ENCODE measurements at places on chromosomes 1 and 21. TPM values are rescaled to one million over a fixed set of nuclear protein-coding genes. Genes with fewer than 3 reads are reported as not detected.

ST6GALNAC5 gene
- polyA plus RNA-seq: 0.24 TPM

SEMA4A gene
- polyA plus RNA-seq: 0.27 TPM

INSRR gene
- polyA plus RNA-seq: not detected

FCGR1A gene
- not detected for polyA plus RNA-seq

HCN3 gene
- polyA plus RNA-seq: 0.86 TPM

EFNA3 gene
- 0.30 TPM for polyA plus RNA-seq

DNAH14 gene
- 7.5 TPM for polyA plus RNA-seq

TSPEAR gene
- not detected for polyA plus RNA-seq

SH2D5 gene
- polyA plus RNA-seq: 3.6 TPM

KRTAP6-2 gene
- polyA plus RNA-seq: not detected

PLA2G2D gene
- polyA plus RNA-seq: not detected

ATP6V1G3 gene
- polyA plus RNA-seq: 0.12 TPM

SYT14 gene
- 0.93 TPM for polyA plus RNA-seq

FMO4 gene
- polyA plus RNA-seq: 1.5 TPM

TAS1R2 gene
- not detected for polyA plus RNA-seq

JAK1 gene
- polyA plus RNA-seq: 131 TPM

GUCA2A gene
- not detected for polyA plus RNA-seq

PLA2G2F gene
- polyA plus RNA-seq: not detected

PLA2G4A gene
- 5.8 TPM for polyA plus RNA-seq

LAMC2 gene
- 3.9 TPM for polyA plus RNA-seq

PDZK1IP1 gene
- not detected for polyA plus RNA-seq

NFIA gene
- 10.9 TPM for polyA plus RNA-seq

EPHA2 gene
- 9.8 TPM for polyA plus RNA-seq

MEF2D gene
- 12.7 TPM for polyA plus RNA-seq

USP1 gene
- 17.3 TPM for polyA plus RNA-seq

KCNH1 gene
- polyA plus RNA-seq: 1.5 TPM

GART gene
- 15.6 TPM for polyA plus RNA-seq

PLEKHN1 gene
- 0.44 TPM for polyA plus RNA-seq

CLEC20A gene
- polyA plus RNA-seq: not detected

FLG gene
- polyA plus RNA-seq: not detected

FCAMR gene
- polyA plus RNA-seq: not detected

OR2AK2 gene
- not detected for polyA plus RNA-seq

ABCD3 gene
- polyA plus RNA-seq: 26.4 TPM

TRIM63 gene
- polyA plus RNA-seq: not detected

B3GALT6 gene
- 17.9 TPM for polyA plus RNA-seq

SLAMF1 gene
- polyA plus RNA-seq: not detected

BGLAP gene
- 0.12 TPM for polyA plus RNA-seq

MRPL39 gene
- polyA plus RNA-seq: 30.5 TPM

OR2L13 gene
- not detected for polyA plus RNA-seq

DISC1 gene
- polyA plus RNA-seq: 2.0 TPM

C4BPB gene
- not detected for polyA plus RNA-seq

OR2T29 gene
- polyA plus RNA-seq: not detected

IFI44 gene
- polyA plus RNA-seq: 15.2 TPM

NR0B2 gene
- not detected for polyA plus RNA-seq

SLC45A1 gene
- 1.4 TPM for polyA plus RNA-seq

PRPF38A gene
- 22.4 TPM for polyA plus RNA-seq

MAP3K21 gene
- 0.07 TPM for polyA plus RNA-seq

DIO1 gene
- polyA plus RNA-seq: not detected

GJA9 gene
- polyA plus RNA-seq: not detected

NCSTN gene
- polyA plus RNA-seq: 207 TPM

CFAP141 gene
- polyA plus RNA-seq: not detected

CA14 gene
- 0.08 TPM for polyA plus RNA-seq

MYCBP gene
- 12.5 TPM for polyA plus RNA-seq

RGS18 gene
- polyA plus RNA-seq: 0.02 TPM

LRRC38 gene
- not detected for polyA plus RNA-seq

CCDC17 gene
- polyA plus RNA-seq: 0.05 TPM

EVA1C gene
- polyA plus RNA-seq: 5.7 TPM
